ENCODE measurements at places on chromosomes 12 and 14. TPM values are rescaled to one million over a fixed set of nuclear protein-coding genes. Genes with fewer than 3 reads are reported as not detected.

The PCED1B gene
- total RNA-seq = 39.5 TPM

The MYF5 gene
- not detected for total RNA-seq

The KDM5A gene
- 109 TPM for total RNA-seq

DNA sequence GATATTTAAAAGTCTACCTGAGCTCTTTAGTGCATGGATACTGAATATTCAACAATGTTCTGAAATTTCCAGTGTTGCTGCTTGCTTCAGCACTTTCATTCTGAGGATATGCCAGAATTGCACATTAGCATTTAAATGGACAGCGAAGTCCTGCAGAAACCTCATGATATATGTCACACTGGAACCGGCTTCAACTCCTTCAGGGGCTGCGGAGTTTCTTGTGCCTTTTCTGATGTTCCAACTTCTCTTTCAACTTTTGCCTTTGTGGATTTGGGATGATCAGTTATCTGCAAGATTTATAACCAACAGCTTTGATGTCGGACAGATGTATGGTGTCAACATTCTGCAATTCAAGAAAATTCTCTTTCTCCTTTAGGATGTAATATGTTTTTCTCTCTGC lies 142.5 kb upstream of the LMNTD1 start:
- DNase-seq = no peak
